ENCODE measurements at places on chromosomes 3 and 15.

- peak; percentile 52 for DNase-seq
These were observed 31.5 kb downstream of the KCNAB1 start for GRCh38 chr3:156151824-156152428.

DNA sequence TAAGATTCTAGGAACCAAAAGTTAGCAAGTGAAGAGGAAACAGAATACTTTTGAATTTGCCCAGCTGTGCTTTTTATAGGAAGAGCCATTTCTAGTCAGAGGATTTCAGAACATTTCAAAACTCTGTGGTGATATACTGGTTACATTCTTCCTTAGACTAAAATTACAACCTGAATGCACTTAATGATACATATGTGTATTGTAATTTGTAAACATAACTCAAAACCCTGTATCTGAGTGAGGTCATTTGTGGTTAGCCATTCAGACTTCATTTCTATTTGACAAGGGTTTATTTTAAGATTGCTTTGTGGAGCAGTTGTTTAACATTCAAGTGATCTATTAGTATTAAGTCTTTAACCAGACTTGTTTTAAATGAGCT lies 59.4 kb upstream of the TRIM71 start:
- DNase-seq, result no peak

GRCh38 chr15:69947394-69947793 lies 150.3 kb downstream of the TLE3 start:
- no peak for DNase-seq

DNA sequence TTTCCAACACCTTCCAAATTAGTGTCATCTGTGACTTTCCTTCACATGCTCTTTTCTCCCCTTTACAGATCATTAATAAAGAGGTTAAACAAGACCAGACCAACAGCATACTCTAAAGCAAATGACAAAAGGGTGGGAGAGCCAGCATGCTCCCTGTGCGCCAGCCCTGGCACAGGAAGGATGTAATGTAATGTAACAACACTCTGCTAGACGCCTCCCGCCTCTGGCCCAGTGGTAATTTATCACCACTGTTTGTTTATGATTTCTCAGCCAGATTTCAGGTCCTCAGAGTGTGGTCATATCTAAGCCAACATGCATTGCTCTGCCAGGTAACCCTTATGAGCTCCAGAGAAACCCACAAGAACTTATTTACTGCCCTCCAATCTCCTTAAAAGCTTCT lies 189.5 kb upstream of the WNT5A start:
- DNase-seq, result no peak

- DNase-seq, result no peak
These were observed 78.9 kb upstream of the CFAP20DC start for GRCh38 chr3:59128685-59129084.

DNA sequence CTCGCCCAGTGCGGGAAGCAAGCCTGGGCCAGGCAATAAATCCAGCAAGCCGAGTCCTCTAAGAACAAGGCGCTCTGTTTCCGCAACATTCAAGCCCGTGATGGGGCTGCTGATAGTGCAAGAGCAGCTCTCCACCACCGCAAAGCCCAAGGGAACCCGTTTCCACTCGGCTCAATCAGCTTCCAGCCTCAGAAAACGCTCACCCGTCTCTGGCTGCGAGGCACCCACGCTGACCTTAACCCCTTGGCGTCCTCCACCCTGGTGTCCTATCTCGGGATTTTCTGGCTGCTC lies 17.8 kb downstream of the SPATA12 start:
- DNase-seq, result no peak

DNA sequence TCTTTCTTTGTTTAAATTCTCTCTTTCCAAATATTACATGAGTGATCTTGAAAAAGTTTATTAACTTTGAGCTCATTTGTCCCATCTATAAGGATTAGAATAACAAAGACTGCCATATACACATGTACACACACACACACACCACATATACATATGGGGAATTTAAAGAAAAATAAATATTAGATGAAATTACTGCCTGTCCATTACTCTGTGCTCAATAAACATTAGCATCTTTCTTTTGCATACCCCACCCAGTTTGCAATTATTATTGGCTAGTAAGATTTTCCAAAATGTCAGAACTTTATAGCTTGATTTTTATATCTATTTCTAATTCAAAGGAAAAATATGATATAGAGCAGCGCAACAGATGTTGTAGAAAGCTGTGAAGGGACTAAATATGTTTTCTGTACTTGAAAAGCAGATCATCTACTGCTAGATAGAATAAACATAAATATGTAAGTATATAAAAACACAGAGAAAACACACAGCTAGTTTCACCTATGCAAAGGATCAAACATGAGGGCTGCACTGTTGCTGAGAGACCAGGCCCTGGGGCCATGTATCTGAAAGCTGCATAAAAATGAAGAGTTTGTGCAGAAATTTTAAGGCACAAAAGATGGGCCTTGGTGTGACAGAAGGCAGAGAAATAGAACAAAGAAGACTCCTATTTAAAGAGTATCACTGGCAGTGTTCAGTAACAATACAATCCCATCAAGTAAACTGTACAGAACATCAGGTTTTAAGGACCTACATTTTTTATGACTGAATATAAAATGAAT lies 114.2 kb upstream of the NECTIN3 start:
- no peak for DNase-seq

DNA sequence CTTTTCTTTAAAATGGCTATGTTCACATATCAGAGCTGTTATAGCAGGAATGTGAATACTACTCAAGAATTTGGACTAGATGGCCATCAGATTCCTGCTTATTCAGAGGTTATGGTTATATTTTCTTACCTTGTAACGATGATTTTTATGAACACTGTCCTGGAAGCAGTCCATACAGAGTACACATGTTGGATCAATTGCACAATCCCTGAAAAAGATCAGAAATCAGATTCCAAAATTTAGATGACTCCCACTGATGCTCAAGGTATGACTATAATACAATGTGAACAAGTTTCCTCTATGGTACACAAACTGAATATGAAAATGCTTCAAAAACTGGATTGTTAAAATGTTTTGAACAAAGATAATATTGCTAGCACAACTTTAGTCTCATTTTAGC lies 23.3 kb downstream of the UBR1 start:
- DNase-seq, result no peak

DNA sequence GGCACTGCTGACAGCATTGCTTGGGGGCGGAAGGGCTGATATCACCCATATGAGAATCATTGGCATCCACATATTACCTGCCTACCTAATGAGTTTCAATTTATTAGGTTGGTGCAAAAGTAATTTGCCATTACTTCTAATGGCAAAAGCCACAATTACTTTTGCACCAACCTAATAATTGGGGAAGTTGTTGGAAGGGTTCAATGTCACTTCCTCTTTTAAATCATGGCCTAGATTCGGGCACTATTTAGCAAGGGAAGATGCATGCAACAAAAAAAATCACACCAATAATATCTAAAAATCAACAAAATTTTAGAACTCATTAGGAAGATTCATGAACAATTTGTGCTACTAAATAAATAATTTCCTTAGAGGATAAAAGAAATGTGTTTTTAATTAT lies 56.0 kb upstream of the AGTR1 start:
- no peak for DNase-seq

DNA sequence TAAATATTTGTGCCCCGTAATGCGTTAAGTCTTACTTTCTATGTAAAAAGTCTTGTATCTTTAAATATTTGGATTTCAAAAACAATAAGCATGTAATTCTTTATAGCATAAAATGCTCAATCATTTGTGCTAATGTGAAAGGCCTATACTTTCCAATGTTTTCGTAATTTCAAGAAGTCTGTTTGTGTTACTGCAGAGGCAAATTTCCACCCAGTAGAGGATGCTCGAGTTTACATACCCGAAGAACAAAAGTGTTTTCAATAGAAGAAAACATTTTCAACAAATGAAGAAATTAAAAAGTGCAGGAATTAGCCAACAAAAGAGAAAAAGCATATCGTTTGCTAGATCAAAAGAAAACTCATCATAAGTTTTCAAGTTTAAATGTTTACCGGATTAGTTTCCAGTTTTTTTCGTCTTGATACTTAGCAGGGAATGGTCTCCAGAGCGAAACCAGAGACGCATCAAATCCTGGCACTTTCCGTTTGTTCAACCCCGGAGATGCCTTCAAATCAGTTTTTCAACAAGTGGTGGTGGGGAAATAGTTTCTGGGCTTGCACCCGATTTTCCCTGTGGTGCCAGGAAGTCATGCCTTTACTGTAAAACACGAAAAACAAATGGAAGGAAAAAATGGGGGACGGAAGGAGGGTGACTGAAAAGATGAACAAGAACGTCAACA lies 1.0 kb downstream of the CGGBP1 start:
- DNase-seq, result peak; percentile 21

DNA sequence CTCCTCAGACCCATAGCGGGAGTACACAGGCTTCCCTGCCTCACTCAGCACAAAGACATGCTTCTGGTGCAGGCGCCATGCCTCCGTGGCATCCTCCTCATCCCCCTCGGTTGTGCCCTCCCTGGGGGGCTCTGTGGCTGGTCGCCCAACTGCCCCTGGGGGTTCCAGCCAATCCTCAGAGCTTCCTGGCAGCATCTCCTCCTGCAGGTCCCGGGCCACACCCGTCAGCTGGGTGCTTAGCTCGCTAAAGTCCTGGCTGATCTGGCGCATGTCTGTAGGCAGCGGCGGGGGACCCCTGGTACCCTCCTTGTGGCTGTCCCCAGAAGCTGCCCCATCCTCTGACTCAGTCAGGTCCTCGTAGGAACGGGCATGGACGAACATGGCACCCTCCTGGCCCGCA lies 7.9 kb upstream of the MST1R start:
- no peak for DNase-seq

GRCh38 chr15:98719137-98719740 lies 70.9 kb downstream of the IGF1R start:
- no peak for DNase-seq

GRCh38 chr15:69578787-69579583 lies 126.4 kb downstream of the RPLP1 start:
- no peak for DNase-seq

- no peak for DNase-seq
These were observed 29.8 kb upstream of the CLK3 start for GRCh38 chr15:74585857-74586256.

DNA sequence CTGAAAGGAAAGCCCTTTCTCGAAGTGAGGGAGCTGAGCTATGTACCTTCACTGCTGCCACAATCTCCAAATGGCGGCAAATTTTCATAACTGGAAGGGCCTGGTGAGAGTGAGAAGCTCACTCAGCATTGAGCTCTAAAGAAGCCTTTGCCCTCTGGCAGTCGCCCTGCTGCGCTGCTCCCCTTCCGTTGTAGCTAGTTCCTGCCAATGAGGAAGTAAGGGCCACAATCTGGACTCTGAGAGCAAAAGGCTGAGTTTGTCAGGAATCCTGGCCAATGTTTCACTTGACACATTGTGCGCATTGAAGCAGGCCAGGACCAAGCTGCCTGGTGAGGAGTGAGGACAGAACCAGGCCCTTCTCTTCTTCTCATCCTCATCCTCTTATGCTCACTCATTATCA lies 579.5 kb downstream of the PDCD6IP start:
- DNase-seq, result no peak
